Suprapubic skin (tissue), 4 donors: ENCODE measurements at places on chromosomes 7 and 10. TPM values are rescaled to one million over a fixed set of nuclear protein-coding genes. Genes with fewer than 3 reads are reported as not detected.

Gene GPR15LG
- total RNA-seq: 10.3 TPM

Gene SVOPL
- 0.86 TPM for total RNA-seq

Gene SEMA3C
- 46.0 TPM for total RNA-seq

Gene RBP4
- 32.7 TPM for total RNA-seq

Gene THSD7A
- total RNA-seq: 1.7 TPM

Gene CYP2C18
- 15.2 TPM for total RNA-seq

Gene NANOS1
- 2.9 TPM for total RNA-seq

Gene LRRC61
- 28.1 TPM for total RNA-seq

Gene CHCHD2
- total RNA-seq: 285 TPM

Gene NODAL
- not detected for total RNA-seq

Gene SLC16A12
- 1.4 TPM for total RNA-seq

Gene MDFIC
- total RNA-seq: 29.4 TPM

Gene SORBS1
- 92.5 TPM for total RNA-seq

Gene CDK1
- 9.9 TPM for total RNA-seq

Gene CCL24
- not detected for total RNA-seq

Gene CAMK2B
- 0.98 TPM for total RNA-seq

Gene ORAI2
- total RNA-seq: 4.6 TPM

Gene SPDYE11
- total RNA-seq: not detected

Gene VSTM2A
- not detected for total RNA-seq

Gene VSIR
- total RNA-seq: 50.7 TPM

Gene TMEM196
- not detected for total RNA-seq

Gene FGL2
- total RNA-seq: 9.2 TPM

Gene UNC5B
- total RNA-seq: 7.2 TPM

Gene ACHE
- 0.81 TPM for total RNA-seq

Gene ARL3
- 3.4 TPM for total RNA-seq

Gene CTAGE8
- total RNA-seq: 10.1 TPM

Gene RP9
- 6.5 TPM for total RNA-seq

Gene DOCK1
- 136 TPM for total RNA-seq

Gene PKD2L1
- not detected for total RNA-seq

Gene DMTF1
- total RNA-seq: 67.7 TPM

Gene ARF5
- total RNA-seq: 223 TPM

Gene CREM
- 13.3 TPM for total RNA-seq

Gene TET1
- 3.2 TPM for total RNA-seq
